ENCODE measurements at places on chromosomes 5 and 9. TPM values are rescaled to one million over a fixed set of nuclear protein-coding genes. Genes with fewer than 3 reads are reported as not detected.

- no peak for DNase-seq
These were observed 333.2 kb upstream of the IRX1 start for GRCh38 chr5:3262451-3262850.

GRCh38 chr5:63602971-63603370, 359.3 kb downstream of the HTR1A start:
- no peak for DNase-seq

The C1QTNF3 gene
- 34.8 TPM for total RNA-seq

GRCh38 chr5:103487822-103488493, 74.6 kb downstream of the NUDT12 start:
- DNase-seq: no peak

GRCh38 chr9:30688801-30689200, 1695.6 kb upstream of the ACO1 start:
- DNase-seq: no peak

Data from skin of body (tissue), 3 donors.